Effector memory CD4-positive, alpha-beta T cell (primary cell): ENCODE measurements at places on chromosomes 2 and 18.

GRCh38 chr2:187658952-187659525 lies 104.8 kb upstream of the TFPI start:
- DNase-seq, result no peak

- no peak for DNase-seq
These were observed 92.8 kb downstream of the ADCYAP1 start for GRCh38 chr18:997499-997898.

GRCh38 chr2:28430377-28430765 lies 37.7 kb downstream of the FOSL2 start:
- DNase-seq, result no peak

DNA sequence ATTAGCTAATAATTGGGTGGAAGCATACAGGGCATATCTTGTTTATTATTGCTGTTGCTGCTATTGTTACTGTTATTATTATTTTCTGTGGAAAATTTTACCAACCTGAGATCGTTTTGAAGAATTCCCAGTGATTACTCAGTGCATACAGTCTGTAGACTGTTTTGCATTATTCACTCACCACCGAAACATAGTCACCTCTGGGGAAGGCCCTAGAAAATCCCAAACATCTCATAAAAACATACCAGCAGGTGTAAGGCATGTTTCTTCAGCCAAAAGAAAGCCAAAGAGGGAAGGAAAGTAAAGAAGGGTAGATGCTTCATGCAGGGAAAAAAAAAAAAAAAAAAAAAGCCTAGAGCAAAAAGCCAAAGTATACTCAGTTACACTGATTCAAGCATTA lies 647.7 kb downstream of the BCL11A start:
- no peak for DNase-seq

DNA sequence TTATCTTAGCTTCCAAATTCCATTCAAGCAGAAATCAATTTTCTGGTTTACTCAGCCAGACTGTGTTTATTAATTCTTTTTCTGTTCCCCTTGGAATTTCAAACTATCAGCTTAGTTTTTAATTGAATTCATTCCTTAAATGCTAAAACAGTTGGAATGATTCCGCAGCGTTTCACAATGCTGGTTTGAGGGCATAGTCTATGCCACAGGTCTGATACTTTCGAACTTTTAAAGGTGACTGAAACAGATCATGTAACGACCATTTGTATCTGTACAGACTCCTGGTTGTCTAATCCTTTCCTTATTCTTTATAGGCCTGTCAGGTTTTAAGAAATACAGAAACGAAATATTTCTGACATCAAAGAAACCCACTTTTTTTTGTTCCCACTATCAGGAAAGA lies 45.4 kb downstream of the STPG4 start:
- DNase-seq, result no peak

DNA sequence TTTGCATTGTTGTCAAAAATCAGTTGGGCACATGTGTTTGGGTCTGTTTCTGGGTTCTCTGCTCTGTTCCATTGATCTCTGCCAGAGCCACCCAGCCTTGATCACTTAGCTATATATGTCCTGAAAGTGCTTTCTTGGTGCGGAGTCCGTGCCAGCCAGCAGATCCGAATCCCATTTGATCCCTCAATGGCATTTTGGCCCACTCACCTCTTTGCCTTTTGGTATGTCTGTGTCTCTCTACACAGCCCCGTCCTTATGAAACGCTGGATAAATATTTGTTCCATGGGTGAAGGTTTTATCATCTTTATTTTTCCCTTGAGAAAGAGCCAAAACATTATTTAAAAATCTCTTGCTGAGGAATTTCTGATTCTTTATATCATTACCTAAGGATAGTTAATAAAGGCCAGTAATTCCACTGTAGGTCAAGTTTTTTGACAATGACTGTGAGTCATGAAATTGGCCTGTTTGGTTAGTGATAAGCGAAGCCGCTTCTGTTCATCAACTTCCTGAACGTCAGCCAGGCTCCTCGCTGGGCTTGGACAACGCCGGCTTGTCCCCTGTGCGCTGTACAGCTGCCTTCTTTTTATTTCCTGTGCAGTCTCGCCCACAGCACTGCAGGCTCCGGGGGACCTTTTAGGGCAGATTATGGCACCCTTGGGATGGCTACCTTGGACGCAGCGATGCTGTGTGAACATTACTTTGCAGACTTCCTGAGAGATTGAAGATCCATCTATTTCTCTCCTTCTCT lies 24.9 kb downstream of the MTCL1 start:
- DNase-seq, result no peak

GRCh38 chr2:181764095-181764963 lies 84.0 kb upstream of the NEUROD1 start:
- DNase-seq, result no peak

DNA sequence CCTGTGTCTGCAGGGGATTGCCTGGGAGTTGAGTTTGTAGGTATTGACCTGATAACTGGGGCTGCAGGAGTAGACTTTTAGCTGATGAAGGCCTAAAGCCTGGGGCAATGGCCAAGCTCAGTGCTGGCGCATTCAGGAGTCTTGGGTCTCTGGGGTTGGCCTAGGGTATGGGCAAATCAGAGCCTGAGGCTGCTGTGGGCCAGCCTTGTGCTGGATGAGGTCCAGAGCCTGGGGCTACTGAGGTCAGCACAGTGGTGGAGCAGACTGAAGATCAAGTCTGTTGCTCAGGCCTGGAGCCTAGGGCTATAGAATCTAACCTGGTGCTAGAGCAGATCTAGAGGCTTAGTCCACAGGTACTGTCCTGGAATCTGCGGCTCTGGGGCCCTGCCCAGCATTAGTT lies 262.4 kb downstream of the ZNF804A start:
- no peak for DNase-seq

DNA sequence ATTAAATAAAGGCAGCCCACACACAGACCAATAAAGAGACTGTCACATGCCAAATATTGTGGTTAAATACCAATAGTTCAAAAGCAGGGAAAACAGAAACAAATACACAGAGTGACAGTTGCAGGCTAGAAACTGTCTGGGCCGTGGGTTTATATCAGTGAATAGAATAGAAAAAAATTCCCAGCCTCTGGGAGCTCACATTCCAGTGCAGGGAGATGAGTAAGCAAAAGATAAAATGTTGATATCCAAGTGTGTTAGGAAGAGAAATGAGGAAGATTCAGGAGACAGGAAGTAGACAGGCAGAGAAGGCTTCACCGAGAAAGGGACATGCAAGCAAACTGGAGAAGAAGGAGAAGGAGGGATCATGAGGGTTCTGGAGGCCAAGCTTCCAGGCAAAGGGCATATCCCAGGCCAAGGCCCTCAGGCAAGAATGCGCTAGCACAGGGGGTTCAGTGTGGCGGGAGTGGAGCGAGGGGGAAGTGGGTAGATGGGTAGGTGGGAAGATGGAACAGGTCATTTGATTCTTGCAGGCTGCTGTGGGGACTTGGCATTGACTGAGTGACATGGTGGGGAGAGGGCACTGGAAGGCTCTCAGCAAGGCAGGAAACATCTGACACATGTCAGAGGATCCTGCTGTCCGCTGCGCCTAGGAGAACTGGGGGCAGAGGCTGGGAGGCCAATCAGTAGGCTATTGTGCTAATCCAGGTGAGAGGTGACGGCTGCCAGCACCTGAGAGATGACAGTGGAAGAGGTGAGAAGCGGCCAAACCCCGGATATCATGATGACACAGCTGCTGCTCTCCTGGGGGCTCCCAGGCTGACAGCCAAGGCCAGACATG lies 89.2 kb downstream of the ZBTB7C start:
- DNase-seq, result no peak

GRCh38 chr2:234142530-234142929 lies 92.0 kb downstream of the SPP2 start:
- DNase-seq, result no peak

GRCh38 chr18:53115876-53116585 lies 776.0 kb downstream of the DCC start:
- no peak for DNase-seq

- no peak for DNase-seq
These were observed 69.1 kb downstream of the LRRFIP1 start for GRCh38 chr2:237696461-237696860.

- peak; percentile 8 for DNase-seq
These were observed 40.0 kb downstream of the ICA1L start for GRCh38 chr2:202831242-202832220.

GRCh38 chr18:36850527-36851201 lies 21.7 kb downstream of the KIAA1328 start:
- DNase-seq, result no peak

DNA sequence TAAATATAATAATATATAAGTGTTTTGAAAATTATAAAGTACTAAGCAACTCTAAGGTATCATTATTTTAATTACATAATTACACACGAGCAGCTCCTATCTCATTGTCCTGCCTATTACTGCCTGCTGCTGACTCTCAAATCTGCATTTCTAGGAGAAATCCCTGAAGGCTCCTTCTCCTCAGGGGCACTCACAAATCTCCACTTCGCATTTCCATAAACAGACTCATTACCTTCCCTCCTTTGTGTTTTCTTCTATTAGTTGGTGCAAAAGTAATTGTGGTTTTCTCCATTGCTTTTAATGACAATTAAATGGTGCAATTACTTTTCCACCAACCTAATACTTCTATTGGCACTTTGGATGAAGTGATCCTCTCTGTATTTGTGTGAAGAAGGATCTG lies 135.0 kb upstream of the HNMT start:
- no peak for DNase-seq

DNA sequence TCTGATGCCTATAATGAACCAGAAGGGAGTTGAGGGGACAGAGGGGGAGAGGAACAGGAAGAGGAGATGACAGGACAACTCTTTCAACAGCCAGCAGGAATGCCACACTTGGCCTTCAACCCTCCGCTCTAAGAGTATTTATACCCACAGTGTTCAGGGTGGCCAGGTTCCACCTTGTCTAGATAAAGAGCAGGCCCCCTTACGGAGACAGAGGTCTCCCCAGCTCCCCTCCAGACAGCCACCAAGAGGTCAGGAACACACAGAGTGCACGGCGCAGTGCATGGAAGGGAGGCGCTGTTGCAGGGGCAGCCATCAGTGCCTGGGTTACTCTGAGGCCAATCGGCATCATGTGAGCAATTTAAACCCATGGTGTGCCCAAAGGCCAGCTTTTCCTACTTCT lies 176.9 kb downstream of the SMAD7 start:
- no peak for DNase-seq

GRCh38 chr2:152623076-152623740 lies 94.1 kb downstream of the PRPF40A start:
- DNase-seq, result no peak

- DNase-seq, result no peak
These were observed 3.4 kb downstream of the DUSP19 start for GRCh38 chr2:183081911-183082310.

GRCh38 chr2:118197011-118197675 lies 108.9 kb downstream of the INSIG2 start:
- no peak for DNase-seq

GRCh38 chr2:72605836-72606442 lies 219.9 kb downstream of the EXOC6B start:
- DNase-seq, result no peak

GRCh38 chr2:42925742-42926433 lies 133.5 kb upstream of the HAAO start:
- DNase-seq, result no peak

DNA sequence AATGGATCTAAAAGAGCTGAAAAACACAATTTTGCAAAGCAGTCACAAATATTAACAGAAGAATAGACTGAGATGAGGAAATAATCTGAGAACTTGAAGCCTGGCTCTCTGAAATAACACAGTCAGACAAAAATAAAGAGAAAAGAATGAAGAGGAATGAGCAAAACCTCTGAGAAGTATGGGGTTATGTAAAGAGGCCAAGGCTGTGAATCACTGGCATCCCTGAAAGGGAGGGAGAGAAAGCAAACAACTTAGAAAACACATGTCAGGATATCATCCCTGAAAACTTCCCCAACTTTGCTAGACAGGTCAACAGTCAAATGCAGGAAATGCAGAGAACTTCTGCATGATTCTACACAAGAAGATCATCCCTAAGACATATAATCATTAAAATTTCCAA lies 73.5 kb upstream of the LHCGR start:
- DNase-seq, result no peak

GRCh38 chr18:53859764-53860163 lies 364.7 kb downstream of the MBD2 start:
- no peak for DNase-seq

- DNase-seq, result no peak
These were observed 31.8 kb downstream of the KLF7 start for GRCh38 chr2:207133820-207134519.

GRCh38 chr18:48695671-48696070 lies 156.8 kb downstream of the CTIF start:
- DNase-seq, result no peak

DNA sequence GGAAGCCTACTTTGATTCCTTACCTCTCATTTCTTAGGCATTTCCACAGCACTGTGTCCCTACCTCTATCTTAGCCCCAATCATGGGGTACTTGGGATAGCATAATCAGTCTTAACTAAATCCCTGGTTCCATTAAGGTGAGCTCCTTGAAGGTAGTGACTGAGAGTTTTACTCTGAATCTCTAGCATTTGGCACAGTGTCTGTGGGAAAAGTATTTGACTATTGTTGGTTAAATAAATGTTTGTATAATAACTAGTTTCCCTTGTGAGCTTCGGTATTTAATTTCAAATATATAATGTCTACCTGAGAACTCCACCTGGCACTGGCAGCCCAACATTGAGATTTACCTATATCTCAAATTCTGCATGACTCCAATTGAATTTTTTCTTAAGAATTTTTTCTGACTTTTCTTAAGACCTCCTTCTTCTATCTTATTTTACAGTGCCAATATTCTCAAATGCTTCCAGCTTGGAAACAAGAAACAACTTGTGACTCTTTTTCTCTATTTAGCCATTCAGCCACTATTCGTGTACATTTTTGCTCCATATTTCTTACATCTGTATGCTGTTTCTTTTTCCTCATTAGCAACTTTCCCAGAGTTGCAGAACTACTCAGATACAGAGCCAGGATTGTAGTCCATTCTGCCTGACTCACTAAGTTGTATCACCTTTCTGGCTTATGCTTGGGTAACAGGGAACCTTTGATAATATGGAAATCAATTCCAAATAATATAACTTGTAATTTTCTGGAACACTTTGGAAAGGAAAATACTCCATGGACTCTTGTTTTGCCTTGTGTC lies 214.0 kb upstream of the NT5C1B start:
- DNase-seq, result no peak
